ENCODE measurements at places on chromosomes 1 and 21.

- no peak for DNase-seq
Observed at GRCh38 chr1:34930702-34931071, 1.2 kb upstream of the DLGAP3 start.

GRCh38 chr1:66571789-66572188 is 37.8 kb downstream of the SGIP1 start:
- DNase-seq = no peak

DNA sequence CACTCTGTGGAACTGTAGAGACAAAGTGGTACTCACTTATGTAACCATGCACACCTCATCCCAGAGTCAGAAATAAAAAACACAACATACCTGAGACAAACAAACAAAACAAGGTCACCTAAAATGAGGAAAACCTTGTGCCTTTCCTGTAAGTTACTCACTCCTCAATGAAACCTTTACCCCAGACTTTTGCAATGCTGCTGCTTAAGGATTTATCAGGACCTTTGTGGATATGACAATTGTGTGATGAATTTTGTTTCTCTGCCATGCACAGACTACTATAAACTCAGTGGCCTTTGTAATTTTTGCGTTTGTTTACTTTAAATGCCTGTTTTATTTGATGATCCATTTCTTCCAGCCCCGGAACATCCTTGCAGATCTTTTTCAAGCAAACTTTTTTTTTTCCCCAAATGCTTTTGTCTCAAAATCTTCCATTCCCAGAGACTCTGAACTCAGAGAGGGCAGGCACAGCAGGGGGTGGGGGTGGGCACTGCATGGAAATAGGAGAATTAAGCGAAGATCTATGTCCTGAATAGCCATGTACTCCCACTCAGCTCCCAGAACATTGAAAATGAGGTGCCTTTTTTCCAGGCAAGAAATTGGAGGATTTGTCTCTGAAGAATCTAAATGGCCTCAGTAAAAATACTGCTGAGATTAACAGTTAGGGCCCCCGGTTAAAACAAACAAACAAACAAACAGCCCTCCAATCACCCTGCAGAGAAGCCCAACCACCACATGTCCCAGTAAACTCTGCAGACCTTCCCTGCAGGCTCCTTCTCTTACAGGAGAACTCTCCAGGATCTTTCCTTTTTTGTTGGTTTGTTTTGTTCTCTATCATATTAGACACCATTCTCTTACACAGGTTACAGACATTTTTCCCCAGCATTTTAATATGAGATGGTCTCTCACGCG is 22.6 kb upstream of the SIM2 start:
- no peak for DNase-seq

GRCh38 chr1:246066573-246066972 is 440.5 kb downstream of the SMYD3 start:
- DNase-seq = no peak

DNA sequence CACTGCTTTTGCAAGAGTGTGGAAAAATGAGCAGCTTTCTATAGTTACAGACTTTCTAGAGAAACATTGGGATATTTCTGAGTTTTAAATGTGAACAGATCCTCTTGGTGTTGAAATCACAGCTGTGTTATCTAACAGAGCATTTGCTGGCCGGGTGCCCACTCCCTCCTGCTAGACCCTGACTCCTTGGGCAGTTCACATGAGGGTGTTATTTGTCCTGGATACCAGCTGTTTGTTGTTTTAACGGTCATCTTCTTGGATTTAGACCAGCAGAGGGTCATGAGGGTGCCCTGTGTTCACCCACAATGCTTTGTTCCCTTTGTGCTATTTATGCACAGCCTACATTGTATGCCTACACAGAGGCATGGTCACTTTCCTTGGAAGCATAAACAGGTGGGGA is 67.1 kb downstream of the CENPF start:
- DNase-seq = no peak

DNA sequence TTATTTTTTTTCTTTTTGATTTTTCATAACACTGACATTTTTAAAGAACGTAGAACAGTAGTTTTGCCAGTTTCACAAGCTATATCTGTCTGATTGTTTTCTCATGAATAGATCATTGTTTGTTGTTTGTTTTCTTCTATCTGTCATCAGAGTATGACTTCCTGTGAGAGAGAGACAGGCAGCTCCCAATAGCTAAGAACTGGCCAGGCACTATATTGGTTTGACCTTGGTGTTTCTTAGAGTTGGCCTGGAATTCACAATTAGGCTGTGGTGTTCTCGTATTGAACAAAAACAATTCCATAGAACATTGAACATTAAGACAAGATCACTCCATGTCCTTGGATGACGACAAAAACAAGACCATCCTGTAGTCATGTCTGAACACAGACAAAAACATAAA is 43.4 kb downstream of the RPS6KC1 start:
- no peak for DNase-seq

- no peak for DNase-seq
Observed at GRCh38 chr1:188386666-188387065, 1557.9 kb downstream of the PLA2G4A start.

- DNase-seq = no peak
Observed at GRCh38 chr1:239814306-239814881, 277.3 kb upstream of the FMN2 start.

DNA sequence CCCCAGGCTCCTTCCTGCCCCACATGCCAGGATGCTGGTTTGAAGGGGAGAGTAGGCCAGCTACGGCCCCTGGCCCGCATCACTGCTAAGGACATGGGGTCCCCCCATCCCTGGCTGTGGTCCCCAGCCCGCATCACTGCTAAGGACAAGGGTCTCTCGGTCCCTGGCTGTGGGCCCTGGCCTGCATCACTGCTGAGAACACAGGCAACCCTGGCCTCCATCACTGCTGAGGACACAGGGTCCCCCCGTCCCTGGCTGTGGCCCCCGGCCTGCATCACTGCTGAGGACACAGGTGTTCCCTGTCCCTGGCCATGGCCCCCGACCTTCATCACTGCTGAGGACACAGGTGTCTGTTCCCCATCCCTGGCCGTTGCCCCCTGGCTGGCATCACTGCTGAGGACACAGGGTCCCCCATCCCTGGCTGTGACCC is 448 bp upstream of the OBSCN start:
- no peak for DNase-seq
